Fibroblast of skin of back (primary cell): ENCODE measurements at places on chromosomes 3 and 15.
A peak's percentile ranks its signal among the peaks of the same experiment; 100 is the strongest.

DNA sequence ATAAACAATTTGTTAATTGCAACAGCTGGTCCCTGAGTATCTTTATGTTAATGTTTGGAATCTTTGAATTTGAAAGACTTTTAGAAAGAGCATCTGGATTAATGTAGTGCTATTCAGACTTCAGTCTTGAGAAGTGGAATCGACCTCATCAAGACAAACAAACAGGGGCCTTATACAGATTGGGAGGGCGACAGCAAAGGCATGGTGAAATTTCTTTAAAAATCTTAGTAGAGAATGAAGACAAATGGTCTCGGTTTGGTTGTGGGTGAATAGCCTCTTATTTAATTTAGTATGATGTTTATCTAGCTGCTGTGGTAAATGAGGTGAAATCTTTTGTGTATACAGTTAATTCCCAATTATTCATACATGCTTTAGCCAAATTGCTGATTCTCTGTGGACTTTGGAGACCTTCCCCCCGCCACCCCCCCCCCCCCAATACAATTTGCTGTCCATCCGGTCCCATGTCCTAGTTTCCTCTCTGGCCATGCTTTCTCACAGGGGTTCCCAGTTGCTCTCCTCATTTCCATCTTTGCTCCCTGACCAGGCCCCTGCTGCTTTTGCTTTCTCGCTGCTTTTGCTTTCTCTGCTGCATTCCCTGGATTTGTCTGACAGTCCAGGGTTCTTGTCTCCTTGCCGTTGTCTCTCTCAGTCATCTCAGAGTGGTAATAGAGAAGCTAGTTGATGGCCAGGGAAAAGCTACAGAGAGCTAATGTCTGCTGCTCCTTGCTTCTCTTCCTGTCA lies 135.3 kb downstream of the FNDC3B start:
- DNase-seq = no peak

DNA sequence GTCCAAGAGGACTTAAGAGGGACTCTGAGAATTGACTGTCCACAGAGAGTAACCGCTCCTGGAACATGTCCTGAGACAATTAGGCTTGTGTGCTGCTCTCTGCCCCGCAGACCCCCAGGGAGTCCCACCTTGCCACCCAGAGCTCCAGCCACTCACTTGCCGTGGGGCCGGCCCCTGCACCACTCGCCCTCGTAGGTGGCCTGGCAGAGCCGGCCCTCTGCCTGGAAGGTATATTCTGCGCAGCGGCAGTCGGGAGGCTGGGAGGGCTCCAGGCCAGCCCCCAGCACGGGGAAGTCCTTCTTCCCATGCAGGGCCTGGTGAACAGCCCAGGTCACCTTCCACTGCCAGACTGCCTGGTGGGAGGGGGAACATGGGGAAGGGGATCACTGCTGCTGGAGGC lies 10.5 kb downstream of the ALS2CL start:
- DNase-seq = no peak

GRCh38 chr3:178483704-178484103 lies 52.5 kb upstream of the KCNMB2 start:
- peak; percentile 73 for DNase-seq

- peak; percentile 84 for DNase-seq
These were observed 6.0 kb downstream of the TM4SF4 start for GRCh38 chr3:149480326-149481017.

- DNase-seq = peak; percentile 8
These were observed 119.9 kb upstream of the STT3B start for GRCh38 chr3:31412832-31413231.
